ENCODE measurements at places on chromosomes 4 and X. TPM values are rescaled to one million over a fixed set of nuclear protein-coding genes. Genes with fewer than 3 reads are reported as not detected.

FHIP1A gene
- total RNA-seq = 1.2 TPM

RHOXF1 gene
- not detected for total RNA-seq

OSTC gene
- total RNA-seq = 69.4 TPM

GRCh38 chr4:150145946-150146340 is 67.7 kb downstream of the DCLK2 start:
- DNase-seq = no peak

FRAS1 gene
- 8.1 TPM for total RNA-seq

- DNase-seq = peak; percentile 83
Observed at GRCh38 chrX:129980540-129981199, 1.8 kb upstream of the BCORL1 start.

GRCh38 chr4:101347267-101347556 is at the start of gene PPP3CA:
PPP3CA (minus strand) TSS chr4:101347526.
- no peak for DNase-seq

OTC gene
- 3.2 TPM for total RNA-seq

All from posterior vena cava (tissue), 2 donors.